Iris pigment epithelial cell (primary cell): ENCODE measurements at places on chromosomes 12 and 14.

DNA sequence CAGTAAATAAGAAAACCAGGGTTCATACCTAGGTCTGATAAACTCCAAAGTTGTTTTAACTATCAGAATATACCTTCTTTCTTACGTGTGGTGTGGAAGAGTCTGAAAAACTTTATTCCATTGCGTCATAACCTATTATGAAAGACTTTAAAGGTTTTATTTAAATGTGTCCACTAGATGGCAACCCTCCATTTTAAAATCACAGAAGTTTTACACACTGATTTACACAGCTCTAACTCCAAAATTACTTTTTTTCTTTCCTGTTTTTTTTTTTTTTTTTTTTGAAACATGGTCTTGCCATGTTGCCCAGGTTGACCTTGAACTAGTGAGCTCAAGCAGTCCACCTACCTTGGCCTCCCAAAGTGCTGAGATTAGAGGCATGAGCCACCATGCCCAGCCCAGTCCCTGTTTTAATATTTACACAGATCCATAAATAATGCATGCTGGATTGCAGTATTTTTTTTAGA lies 17.3 kb upstream of the TMPRSS12 start:
- peak; percentile 76 for DNase-seq

DNA sequence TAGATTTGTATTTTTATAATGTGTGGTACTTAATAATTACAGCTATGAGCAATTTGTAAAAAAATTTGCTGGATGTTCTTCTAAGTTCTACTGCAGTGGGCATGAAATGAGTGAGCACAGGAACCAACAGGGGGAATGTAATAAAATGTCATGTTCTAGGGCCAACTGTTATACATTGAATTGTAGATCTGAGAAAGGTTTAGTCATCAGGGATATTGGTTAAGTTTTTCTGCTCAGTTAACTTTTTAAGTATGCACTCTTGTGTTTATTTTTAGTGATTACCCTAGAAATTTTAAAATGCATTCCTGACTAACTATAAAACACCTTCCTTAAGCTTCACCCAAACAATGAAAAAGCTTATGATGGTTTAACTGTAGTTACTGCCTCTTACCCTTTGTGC lies 101.8 kb downstream of the CAND1 start:
- no peak for DNase-seq

DNA sequence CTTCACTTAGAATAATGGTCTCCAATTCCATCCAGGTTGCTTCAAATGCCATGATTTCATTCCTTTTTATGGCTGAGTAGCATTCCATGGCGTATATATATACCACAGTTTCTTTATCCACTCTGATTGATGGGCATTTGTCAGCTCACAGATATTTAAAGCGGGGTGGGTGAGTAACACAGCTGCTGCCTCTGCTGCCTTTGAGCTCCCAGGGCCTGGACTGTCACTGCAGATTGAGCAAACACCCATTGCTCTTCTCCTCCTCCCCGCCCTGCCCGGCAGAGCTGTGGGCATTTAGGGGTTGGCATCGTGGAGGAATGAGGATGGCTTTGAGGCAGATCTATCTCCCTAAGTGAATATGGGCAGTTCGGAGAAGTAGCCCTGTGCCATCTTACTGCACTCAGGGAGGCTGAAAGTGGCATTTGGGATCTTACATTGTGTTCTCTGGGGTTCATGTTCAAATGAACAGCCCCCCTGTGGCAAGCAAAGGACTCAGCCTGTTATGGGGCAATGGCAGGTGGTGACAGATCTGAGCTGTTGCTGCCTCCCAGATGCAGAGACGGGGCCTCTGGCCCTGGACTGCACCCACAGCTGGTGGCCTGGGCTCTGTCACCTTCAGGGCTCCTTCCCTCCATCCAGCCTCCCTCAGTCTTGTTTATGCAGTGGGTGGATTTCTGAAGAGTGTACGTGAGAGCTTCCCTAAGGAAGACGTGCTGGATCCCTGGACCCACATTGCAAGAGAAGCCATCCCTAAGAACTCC lies 4.9 kb downstream of the RFLNA start:
- no peak for DNase-seq

DNA sequence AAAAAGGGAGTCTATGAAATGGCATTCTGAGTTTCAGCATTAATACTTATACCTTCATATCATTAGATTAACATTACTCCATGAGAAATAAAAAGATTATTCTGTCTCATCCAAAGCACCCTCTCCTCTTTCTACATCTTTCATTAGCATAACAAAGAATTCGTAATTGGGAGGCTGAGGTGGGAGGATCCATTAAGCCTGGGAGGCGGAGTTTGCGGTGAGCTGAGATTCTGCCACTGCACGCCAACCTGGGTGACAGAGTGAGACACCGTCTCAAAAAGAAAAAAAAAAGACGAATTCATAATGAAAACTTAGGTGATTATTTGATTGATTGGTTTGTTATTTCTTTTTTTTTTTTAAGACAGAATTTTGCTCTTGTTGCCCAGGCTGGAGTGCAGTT lies 1.8 kb upstream of the CDK17 start:
- DNase-seq, result no peak

DNA sequence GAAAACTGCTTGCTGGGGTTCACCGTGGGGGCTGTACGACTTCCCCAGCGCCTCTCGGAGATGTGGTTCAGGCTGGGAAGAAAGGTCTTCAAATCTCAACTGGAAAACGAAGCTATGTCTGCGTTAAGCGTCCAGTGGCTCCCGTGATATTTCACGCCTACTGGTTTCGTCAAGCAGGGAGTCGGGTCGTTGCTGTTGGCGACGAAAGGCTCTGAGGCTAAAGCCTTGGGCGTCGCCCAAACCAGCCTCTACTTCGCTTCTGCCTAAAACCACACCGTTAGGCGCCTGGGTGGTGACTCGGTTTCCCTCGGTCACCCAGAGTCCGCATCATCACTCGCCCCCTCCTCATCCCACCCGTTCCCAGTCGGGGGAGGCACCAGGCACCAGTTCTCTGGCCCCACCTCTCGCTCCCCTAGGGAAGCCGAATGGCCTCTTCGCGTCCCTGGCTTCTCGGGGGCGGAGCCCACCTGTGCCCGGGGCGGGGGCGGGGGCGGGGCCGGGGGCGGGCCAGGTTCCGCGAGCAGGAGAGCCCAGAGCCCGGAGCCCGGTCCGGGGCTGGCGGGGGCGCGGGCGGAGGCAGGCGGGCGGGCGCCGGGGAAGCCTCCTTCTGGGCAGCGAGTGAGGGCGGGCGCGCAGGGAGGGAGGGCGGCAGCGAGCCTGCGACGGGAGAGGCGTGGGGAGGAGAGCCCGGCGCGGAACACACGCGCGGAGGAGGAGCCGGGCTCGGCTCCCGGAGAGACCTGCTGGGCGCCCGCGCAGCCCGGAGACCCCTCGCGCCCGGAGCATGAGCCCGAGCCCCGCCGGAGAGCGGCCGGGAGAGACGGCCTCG lies at the start of gene B4GALNT3:
Gene B4GALNT3 (plus strand): TSS at position 510 of the 829 bp plus-strand sequence. CDS start 438 bp downstream, outside the sequence.
- DNase-seq, result peak; percentile 10

DNA sequence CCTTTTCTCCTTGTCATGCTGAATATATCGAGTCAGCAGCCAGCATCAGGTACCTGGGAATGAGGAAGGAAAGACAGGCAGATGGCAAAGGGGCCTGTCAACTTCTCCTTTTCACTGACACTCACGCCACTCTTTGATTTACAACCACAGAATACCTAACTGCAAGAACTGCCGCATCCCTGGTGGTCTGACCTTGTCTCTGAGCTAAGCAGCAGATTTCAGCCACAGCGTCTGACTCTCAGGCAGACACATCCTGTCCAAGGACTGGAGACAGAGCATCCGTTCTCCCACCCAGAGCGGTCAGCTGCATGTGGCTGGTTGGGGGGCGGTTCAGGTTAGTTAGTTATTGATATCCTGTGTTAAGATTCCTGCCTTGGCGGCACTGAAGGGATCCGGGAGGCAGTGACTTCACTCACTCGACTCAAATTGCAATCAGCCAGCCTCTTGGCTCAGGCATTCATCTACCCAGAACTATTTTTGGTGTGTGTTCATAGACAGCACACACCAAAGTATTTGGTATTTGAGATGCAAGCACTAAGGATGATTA lies 11.2 kb upstream of the MAP1LC3B2 start:
- peak; percentile 61 for DNase-seq

GRCh38 chr12:219891-220352 lies 6.0 kb upstream of the SLC6A12 start:
- DNase-seq, result peak; percentile 38

DNA sequence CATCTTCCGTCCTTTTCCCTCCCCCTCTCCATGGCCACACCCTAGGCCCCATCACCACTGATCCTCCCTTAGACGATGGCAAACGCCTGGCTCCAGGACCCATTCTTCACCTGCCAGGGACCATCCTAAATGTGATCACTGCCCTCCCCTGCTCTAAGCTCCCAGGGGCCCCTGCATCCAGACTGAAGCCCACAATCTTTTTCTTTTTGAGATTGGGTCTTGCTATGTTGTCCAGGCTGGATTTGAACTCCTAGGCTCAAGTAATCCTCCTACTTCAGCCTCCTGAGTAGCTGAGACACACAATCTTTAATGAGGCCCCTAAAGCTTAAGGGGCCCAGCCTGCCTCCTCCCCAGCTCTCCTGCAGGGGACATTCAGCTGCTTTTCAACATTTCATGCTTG lies 15.3 kb downstream of the RBM19 start:
- DNase-seq, result no peak

DNA sequence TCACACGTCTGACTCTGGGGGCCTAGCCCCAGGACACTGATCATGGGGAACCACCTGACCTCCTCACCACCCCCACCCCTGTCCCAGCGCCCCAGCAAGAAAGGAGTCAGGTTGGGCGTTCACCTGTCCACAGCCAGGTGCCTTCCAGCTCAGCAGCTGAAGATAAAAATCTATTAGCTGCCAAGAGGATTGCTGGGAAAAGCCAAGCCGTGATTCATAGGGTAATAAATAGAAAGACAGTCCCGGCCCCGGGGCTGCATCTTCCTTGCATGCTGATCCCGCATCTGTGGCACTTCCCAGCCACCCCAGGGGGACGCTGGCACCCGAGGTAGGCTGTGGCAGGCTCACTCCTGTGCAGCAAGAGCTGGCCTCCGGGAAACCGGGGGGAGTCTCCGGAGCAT lies 70.2 kb upstream of the NCOR2 start:
- no peak for DNase-seq

- DNase-seq, result no peak
Observed at GRCh38 chr12:49446571-49446970, 79.3 kb downstream of the SPATS2 start.

GRCh38 chr14:100736269-100737180 lies 9.8 kb downstream of the DLK1 start:
- no peak for DNase-seq

GRCh38 chr14:55124774-55125386 lies 4.2 kb upstream of the LGALS3 start:
- no peak for DNase-seq

DNA sequence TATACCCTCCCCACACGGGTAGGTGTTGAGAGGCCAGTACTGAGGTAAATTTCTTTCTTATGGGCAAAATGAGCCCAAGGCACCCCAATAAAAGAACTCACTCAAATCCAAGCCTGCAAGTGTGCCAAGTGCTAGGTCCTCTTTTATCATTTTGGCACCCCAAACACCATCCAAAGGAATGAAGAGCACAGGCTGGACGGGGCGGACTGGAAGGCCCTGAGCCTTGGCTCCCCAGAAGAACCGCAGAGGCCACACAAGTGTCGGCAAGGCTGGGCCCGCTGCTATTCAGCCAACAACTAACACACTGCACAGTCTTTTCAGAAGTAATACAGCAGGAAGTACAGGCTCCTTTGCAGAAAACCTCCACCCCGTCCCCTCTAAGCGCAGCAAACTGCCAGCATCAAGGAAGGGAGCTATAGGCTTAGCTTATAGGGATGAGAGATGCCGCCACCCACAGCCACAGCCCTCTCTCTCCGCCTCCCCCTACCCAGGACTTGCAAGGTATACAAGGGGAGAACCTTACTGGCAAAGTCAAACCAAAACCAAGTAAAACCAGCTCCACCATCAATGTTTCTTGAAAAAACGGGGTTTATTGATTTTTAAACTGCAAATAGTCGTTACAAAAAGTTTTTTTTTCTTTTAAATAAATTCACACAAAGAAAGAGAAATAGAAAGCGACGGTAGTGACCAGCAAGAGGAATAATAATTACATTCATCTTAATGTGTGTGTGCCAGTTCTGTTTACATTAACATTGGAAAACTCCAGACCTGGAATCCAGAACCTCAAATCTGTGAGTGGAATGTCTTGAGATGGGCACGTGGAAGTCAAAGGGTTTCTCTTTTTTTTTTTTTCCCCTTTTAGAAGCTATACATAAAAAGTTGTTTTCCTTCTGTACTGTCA lies 5.5 kb downstream of the ZFP36L1 start:
- peak; percentile 36 for DNase-seq

DNA sequence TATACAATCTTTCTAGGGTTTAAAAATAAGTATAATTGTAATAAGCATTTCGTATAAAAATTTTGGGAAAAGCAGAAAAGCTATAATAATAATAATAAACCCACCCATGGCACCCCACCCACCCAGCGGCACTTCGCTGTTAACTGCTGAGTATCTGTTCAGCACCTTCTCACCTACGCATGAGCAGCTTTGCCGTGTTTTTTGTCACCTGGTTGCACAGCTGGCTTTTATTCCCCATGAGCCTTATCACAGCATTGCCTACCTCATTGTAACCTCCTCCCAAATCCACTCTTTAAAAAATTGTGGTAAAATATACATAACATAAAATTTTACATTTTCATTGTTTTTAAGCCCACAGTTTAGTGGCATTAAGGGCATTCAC lies 34.7 kb downstream of the CYP46A1 start:
- DNase-seq, result no peak

GRCh38 chr12:113463746-113464451 lies 7.8 kb downstream of the LHX5 start:
- no peak for DNase-seq

DNA sequence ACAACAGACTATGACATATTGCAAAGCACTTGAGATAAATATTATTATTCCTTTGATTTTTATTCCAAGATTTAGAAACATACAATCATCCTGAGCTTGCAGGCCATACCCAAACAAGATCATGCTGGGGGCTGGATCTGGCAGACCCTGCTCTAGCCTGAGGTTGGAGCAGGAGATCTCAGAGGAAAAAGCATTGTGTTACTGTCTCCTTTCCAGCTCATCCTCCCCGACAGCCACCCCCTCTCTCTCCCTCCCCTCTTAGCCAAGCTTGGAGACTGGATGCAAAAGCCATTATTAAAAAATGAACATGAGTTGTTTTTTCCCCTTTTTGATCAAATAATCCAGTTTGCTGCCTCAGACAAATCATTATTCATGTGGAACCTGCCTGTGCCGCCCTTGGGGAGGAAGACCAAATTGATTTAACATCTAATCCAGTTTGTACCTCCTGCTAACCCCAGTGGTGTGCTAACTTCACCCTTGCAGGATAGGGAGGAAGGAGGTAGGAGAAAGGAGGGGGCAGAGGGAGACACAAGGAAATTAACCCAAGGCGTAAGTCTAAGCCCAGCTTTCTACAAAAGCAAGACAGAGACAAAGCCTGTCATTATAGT lies 565.8 kb upstream of the TBX3 start:
- no peak for DNase-seq

DNA sequence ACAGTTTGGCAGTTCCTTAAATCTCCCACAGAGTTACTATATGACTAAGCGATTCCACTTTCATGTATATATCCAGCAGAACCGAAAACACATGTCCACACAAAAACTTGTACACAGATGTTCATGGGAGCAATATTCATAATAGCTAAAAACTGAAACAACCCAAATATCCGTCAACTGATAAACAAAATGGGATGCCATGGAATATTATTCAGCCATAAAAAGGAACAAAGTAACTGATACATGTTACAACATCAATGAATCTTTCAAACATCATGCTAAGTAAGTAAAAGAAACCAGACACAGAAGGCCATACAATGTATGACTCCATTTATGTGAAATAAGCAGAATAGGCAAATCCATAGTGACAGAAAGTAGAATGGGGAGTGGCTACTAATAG lies 80.2 kb upstream of the GPHB5 start:
- no peak for DNase-seq
